OCI-LY7 (cell line): ENCODE measurements at places on chromosomes 13 and 19. TPM values are rescaled to one million over a fixed set of nuclear protein-coding genes. Genes with fewer than 3 reads are reported as not detected.

The KLC3 gene
- not detected in 2 replicates for total RNA-seq

The XAB2 gene
- total RNA-seq, result 39.7 and 39.9 TPM in 2 replicates

The PROZ gene
- not detected in 2 replicates for total RNA-seq

The SYNE4 gene
- total RNA-seq, result 3.1 and 4.5 TPM in 2 replicates

GRCh38 chr19:5340637-5341447 is at the start of gene PTPRS:
PTPRS (minus strand) TSS chr19:5340812; CDS start chr19:5286140, 54,672 bp downstream.
- peak; percentile 88 for DNase-seq

GRCh38 chr13:77219401-77219800 is 107.5 kb downstream of the MYCBP2 start:
- DNase-seq, result no peak

DNA sequence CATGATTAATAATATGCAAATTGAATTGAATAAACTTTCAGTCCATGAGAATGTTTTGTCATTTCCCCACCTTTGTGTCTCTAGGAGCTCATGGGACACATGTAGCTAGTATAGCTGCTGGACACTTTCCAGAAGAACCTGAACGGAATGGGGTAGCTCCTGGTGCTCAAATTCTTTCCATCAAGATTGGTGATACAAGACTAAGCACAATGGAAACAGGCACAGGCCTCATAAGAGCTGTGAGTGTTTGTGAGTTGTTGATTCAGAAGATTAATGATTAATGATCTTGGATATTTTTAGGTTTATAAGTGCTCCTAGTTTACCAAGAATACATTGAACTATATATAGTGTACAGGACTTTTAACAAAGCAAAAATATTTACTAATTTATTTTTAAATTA is 30.1 kb downstream of the TPP2 start:
- no peak for DNase-seq

DNA sequence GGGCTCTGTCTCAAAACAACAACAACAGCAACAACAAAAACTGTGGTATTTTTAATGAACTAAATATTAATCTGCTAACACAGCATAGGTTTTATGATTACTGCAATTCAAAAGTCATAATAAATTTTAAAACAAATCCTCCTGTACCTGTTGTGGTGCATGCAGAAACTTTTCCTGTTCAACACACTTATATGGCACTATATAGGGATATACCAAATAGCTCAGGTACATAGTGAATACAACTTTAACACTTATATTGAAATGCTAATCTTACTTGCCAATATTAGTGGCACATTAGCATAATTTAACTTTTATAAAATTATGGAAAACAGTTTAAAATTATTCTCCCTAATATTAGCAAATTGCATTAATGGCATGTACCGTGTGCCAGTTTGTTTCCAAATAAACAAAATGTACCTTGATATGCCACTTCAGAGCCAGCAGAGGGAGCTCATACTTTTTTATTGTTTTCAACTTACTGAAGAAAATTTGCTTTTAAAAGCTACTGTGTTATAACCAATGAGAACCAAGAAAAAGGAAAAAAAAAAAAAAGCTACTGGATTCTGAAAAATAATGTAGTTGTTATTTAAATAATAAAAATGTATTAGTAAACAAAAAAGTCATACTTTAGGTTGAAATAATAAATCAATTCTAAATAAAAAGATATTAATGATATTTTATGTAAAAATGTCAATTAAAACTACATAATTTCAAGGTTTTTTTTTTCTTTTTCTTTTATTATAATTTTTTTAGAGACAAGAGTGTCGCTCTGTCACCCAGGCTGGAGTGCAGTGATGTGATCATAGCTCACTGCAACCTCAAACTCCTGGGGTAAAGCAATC is 18.0 kb upstream of the RBM26 start:
- peak; percentile 54 for DNase-seq

DNA sequence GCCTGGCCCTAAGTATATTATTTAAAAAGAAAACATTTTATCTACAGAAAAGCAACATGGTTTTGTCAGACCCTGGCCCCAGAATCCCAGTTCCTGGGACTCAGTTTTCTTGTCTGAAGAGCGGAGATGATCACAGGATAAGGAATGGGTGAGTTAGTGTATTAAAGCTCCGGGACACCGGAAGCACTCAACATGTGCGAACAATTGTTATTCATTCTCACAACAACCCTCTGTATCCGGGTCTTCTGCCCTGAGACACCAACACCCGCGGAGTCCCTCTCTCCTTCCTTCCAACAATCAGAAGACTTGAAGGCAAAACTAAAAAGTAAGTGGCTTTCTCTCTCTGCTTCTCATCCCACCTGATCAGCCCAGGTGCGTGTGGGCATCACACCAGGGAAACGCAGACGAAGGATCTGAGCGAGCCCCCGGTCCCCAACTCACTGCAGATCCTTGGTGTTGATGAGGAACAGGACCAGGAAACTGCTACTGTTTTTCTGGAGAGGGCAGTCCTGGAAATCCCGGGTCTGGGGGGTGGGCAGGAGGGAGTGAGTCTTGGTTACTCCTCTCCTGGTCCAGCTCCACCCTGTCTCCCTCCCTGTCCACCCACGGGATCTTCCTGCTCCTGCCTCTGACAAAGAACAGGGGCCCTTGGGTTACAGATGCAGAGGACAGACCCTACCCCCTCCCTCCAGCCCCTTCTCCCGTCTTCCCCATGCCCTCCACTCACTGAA is 2.0 kb downstream of the GPR108 start:
- no peak for DNase-seq

DNA sequence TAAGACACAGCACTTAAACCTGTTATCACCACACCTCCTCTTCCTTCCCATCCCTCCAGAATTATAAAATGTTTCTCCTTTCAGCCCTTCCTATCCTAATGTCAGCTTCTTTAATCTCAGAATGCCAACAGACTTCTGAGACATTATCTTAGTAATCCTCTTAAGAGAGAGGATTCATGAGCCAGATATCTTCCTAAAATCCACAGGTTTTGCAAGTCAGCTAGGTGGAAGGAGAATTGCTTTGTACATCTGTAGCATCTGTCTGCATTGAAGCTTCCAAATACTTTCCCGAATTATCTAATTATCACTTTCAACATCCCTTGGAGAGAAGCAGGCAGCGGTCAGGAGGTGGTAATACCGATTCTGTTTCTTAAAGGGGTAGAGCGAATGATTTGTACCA is 179.1 kb downstream of the DCT start:
- no peak for DNase-seq

DNA sequence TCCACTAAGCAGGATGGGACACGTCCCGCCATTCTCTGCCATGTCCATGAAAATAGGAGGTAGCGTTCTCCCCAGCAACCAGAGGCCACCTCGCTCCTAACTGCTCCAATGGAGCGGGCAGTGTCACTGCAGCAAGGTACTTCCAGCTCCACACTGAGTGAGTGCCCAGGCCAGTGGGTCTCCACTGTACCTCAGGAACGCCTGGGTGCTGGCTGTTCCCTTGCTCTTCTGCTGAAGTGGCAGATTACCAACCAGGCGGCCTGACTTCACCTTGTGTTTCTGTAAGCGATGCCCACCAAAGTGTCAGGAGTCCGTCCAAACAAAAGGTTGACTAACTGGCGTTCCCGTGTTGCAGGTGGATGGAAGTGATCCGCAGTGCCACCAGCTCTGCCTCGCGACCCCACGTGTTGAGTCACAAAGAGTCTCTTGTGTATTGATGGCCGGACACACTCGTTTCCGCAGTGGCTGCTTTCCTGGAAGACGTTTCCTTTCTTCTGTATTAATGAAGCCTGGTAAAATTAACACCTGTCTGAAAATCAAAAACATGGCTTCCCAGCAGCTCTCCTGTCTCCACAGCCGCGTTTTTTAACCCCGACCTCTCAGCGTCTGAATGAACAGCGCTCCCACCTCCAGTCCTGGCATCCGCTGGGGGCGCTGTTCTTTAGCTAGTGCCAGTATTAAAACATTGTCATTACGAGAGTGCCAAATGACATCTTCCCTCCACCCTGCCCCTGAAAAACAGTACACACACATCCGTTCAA is 128.8 kb downstream of the STK24 start:
- DNase-seq, result peak; percentile 70

DNA sequence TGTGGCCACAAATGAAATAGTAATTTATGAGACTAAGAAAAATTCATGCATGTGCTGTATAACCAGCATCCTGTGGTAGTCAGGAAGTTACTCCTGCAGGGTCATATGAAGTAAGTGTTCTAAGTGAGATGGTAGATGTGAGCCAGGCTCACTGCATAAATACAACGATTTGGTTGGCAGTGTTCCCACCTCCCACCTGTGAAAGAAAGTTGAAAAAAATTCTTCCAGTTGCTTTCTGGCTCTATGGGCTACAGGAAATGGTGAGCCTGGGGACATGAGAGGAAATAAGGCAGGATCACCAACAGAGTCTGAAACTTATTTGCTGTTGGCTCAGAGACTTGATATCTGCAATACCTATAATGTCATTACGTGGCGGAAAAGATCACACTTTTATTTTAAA is 301.7 kb upstream of the SPRY2 start:
- DNase-seq, result no peak

- no peak for DNase-seq
Observed at GRCh38 chr19:44806291-44806690, 2.6 kb upstream of the BCAM start.

GRCh38 chr19:14536926-14537692 is 7.7 kb downstream of the TECR start:
- DNase-seq, result peak; percentile 72
